ENCODE measurements at places on chromosomes 7 and 10. TPM values are rescaled to one million over a fixed set of nuclear protein-coding genes. Genes with fewer than 3 reads are reported as not detected.
A peak's percentile ranks its signal among the peaks of the same experiment; 100 is the strongest.

DNA sequence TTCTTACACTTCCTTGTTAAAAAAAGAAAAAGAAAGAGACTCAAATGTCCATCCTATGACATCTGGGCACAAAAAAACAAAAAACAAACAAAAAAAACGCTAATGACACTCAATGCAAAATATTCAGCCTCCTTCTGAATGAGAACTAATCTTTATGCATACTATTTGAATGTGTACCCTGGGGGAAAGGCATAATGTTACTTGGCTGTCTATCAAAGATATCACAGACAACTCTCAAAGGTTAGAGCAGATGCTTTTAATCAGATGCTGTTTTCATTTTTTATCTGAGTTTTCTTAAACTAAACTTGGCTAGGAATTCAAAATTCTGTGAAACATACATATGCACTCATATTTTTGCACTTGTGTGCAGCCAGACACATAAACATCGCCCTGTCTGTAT, 745.8 kb downstream of the CNTNAP2 start:
- DNase-seq = no peak

GRCh38 chr7:51324206-51324898, 7.7 kb upstream of the COBL start:
- DNase-seq = peak; percentile 40

GRCh38 chr7:1966631-1967200, 266.0 kb downstream of the MAD1L1 start:
- no peak for DNase-seq

DNA sequence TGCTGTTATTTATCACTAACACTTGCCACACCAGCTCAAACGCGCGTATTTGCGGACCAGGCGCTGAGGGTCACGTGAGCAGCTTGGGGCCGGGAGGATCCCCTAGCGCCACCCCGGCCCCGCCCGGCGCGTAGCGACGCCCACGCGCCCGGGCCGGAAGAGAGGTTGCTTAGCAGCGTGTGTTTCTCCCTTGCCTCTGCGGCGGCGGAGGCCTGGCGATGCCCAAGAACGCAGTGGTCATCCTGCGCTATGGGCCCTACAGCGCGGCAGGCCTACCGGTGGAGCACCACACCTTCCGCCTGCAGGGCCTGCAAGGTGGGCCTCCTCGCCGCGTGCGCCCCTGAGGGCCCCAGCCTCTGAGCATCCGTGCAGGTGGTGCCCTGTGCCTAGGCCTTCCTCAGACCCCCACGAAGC, at the start of gene C10orf53:
TSS of gene C10orf53 (plus strand) at position 172 of the 414 bp plus-strand sequence. CDS start at position 219, 47 bp downstream.
- DNase-seq = peak; percentile 36

- peak; percentile 81 for DNase-seq
These were observed 112.3 kb downstream of the JCAD start for GRCh38 chr10:29946953-29947700.

Gene GIMAP6
- 15.8 TPM for total RNA-seq

Gene NRBF2
- 10.6 TPM for total RNA-seq

Gene NME8
- not detected for total RNA-seq
